ENCODE measurements at places on chromosomes 3 and 15.

- no peak for DNase-seq
Measured at GRCh38 chr3:40593351-40593750, 68.6 kb downstream of the ZNF621 start.

DNA sequence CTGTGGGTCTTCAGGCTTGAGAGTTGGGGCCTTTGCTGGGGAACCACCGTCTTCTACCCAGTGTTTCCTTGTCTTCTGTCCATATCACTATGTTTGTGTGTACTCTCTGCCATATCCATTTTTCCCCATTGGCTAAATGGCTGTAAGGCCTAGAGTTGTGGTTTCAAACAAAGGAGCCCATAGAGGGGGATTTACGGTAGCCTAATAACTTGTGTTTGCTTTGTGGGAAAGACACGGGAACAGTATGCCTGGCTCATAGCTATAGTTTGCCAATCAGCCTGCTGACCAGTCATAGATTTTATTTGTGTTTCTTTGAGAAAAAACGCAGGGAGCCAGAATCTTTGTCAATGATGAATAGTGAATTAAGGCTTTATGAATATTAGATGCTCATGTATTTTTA, 554.8 kb downstream of the NAALADL2 start:
- DNase-seq, result no peak

- no peak for DNase-seq
Measured at GRCh38 chr15:66753687-66754377, 51.8 kb downstream of the SMAD6 start.

GRCh38 chr15:62896969-62897486, 145.5 kb upstream of the TPM1 start:
- peak; percentile 88 for DNase-seq

GRCh38 chr3:113685956-113686721, 10.3 kb downstream of the USF3 start:
- no peak for DNase-seq

Data from muscle of arm (tissue), 14 donors.